NCI-H1930 (cell line): ENCODE measurements at places on chromosomes 12 and 14.

GRCh38 chr14:82438436-82438835 lies 904.8 kb upstream of the SEL1L start:
- no peak for DNase-seq

GRCh38 chr12:104575442-104576186 lies 118.9 kb downstream of the CHST11 start:
- DNase-seq: no peak

DNA sequence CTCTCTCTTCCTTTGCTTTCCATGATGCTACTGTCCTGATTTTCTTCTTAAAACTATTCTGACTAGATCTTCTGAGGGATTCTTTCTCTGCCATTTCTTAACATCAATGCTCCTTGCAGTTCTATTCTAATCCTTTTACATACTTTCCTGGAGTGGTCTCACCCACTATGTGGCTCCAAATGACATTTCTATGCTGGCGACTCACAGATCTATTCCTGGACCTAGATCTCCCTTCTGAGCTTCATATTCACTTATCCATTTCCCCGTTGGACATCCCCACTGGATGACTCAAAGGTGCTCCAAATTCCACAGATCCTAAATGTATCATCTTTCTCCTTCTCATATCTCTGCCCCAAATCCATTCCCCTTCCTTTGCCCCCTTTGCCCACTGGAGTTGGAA lies 4.1 kb downstream of the TEP1 start:
- DNase-seq: no peak

DNA sequence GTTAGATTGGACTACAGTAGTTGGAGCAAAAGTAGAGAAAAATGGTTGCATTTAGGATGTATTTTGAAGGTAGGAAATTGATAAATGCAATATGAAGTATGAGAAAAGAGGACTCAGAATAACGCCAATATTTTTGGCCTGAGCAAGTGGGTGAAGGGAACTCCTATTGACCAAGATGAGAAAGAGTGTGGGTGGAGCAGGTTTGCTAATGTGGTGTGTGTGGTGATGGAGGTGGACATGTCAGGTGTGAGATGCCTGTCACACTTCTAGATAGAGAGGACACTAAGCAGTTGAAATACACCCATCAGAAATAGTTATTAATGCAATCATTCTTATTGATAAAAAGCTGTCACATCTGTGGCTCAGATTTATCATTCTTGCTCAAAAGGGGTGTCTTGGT lies 7.3 kb downstream of the GUCY2C start:
- DNase-seq: no peak

- no peak for DNase-seq
These were observed 578 bp downstream of the DCAF5 start for GRCh38 chr14:69152181-69152901.

- no peak for DNase-seq
These were observed 28.9 kb downstream of the PTGER2 start for GRCh38 chr14:52342849-52343596.

GRCh38 chr12:96136725-96137378 lies 57.3 kb upstream of the ELK3 start:
- no peak for DNase-seq

DNA sequence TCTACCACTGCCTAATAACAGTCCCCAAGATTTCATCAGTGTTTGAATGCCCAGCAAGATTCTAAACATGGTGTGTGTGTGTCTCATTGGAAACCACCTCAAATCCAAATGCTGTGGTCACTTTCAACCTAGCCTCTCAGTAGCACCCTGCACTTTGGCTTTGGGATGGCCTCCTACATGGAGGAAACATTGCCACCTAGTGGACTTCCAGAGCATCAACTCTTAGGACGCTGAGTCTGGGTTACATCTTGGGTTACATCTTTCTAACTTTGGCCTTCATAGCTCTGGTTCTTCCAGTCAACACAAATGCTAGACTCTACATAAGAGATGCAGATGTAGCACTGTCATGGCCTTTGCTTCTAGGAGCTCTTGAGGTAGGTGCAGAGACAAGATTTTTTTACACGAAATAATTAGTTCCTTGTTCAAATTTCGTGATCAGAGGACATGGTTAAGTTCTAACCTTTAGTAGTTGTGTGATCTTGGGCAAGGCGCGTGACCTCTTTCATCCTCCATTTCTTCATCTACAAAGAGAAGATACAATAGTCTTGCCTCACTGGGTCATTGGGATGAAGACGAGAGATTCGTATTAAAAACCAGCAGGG lies 113.5 kb upstream of the VASH1 start:
- peak; percentile 43 for DNase-seq

DNA sequence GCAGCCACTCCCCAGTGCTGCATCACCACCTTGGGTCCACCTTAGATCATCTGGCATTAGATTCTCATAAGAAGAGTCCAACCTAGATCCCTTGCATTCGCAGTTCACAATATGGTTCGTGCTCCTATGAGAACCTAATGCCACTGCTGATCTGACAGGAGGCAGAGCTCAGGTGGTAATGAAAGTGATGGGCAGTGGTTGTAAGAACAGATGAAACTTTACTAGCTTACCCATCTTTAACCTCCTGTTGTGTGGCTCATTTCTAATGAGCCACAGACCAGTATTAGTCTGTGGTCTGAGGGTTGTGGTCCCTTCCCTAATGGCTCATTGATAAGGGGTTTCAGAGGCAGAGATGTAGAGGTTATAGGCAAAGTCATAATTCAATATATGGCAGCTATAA lies 615.9 kb upstream of the MIS18BP1 start:
- no peak for DNase-seq

- DNase-seq: no peak
These were observed 148.9 kb upstream of the MAX start for GRCh38 chr14:65251213-65251612.

DNA sequence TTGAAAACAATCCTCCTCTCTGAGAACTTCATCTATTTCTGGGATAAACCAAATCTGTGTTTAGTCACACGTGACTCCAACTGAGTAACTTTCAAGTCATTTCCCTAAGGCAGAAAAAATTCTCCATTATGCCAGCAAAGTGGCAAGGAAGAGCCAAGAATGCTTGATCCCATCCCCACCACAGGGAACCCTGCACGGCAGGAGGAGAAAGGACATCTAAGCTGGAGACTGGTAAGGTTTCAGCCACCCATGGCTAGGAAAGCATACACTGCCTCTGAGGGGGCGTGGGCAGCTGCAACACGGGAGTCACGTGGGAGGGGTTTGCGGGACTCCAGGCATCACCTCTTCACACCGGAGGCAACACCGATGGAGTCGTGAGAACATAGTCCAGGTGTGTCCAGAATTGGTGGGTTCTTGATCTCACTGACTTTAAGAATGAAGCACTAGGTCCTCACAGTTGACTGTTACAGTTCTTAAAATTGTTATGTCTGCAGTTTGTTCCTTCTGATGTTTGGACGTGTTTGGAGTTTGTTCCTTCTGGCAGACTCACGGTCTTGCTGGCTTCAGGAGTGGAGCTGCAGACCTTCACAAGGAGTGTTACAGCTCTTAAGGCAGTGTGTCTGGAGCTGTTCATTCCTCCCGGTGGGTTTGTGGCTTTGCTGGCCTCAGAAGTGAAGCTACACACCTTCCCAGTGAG lies 2.7 kb upstream of the SIVA1 start:
- no peak for DNase-seq

DNA sequence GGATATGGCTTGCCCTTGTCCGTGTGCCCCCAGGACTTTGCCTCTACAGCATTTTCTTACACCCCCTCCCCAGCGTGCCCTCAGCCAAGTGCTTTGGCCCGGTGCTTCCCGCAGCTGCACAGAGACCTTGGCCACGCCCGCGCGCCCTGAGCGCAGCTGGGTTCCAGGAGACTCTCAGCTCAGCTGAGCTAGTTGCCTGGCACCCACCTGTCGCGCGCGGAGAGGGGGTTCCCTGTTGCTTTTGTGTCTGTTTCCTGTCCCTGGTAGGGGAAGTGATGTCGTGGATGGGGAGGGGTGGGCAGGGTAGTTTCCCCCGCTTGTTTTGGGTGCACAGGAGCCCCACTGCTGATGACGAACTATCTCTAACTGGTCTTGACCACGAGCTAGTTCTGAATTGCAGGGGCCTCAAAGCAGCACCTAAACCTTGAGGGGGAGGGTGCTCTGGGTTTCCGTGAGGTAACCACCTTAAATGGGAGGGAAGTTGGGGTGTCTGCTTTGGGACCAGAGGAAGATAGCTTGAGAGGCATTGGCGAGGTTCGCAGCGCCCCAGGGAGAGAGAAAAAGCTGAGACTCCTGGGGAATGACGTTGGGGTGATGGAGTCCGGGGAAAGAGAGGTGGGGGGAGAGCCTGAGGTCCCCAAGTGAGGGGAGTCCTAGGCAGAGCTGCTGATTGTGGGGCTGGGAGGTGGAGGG lies 1.5 kb downstream of the DIO3 start:
- no peak for DNase-seq
